ENCODE measurements at places on chromosomes 5 and 9.

DNA sequence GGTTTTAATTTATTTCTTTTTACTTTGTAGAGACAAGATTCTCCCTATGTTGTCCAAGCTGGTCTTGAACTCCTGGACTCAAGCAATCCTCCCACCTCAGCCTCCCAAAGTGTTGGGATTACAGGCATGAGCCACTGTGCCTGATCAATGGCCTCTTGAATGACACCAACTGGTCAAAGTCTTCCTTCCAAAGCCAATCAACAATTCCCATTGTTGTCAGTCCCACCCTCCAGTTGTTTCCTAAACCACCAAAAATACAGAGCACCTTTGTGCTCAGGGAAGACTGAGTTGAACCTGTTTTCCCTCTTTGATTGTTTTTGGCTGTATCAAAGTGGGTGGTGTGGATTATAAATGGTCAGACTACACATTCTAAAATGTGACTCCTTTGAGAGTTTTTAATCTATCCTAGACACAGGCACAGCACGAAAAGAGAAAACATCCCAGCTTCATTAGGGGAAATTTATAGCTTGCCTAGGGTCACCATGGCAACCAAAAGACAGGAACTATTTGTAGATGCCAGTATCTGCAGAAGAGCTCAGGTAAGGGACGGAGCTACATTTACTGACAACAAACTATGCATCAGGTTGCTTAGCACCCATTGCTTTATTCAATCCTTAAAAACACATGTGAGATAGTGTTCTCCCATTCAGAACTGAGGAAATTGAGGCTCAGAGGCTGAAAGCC, 27.6 kb upstream of the ATP6V1G1 start:
- DNase-seq, result no peak

GRCh38 chr5:175479125-175479881, 943 bp downstream of the SFXN1 start:
- no peak for DNase-seq

GRCh38 chr9:93265972-93266371, 82.0 kb downstream of the WNK2 start:
- no peak for DNase-seq

GRCh38 chr5:54093861-54094260, 216.5 kb downstream of the ARL15 start:
- DNase-seq, result no peak

DNA sequence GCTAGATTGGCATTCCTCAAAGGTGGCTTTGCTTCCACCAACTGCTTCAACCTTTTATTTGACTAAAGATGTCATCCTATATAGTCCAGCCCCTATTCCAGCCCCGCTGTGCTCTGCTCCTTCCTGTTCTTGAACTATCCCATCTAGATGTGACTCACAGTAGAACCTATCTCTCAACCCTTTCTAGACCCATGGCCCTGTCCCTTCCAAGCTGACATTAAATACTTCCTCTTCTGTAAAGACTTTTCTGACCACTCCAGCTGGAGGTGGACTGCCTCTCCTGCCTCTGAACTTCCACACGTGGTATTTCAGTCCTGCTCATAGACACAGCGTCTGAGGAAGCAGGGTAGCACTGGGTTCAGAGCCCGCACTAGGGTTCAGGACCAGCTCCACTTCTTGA, 32.4 kb downstream of the OSTF1 start:
- DNase-seq, result no peak

GRCh38 chr9:96270236-96270744, 31.7 kb downstream of the HSD17B3 start:
- DNase-seq, result no peak

GRCh38 chr5:158027806-158028775, 169.1 kb upstream of the CLINT1 start:
- DNase-seq, result no peak

DNA sequence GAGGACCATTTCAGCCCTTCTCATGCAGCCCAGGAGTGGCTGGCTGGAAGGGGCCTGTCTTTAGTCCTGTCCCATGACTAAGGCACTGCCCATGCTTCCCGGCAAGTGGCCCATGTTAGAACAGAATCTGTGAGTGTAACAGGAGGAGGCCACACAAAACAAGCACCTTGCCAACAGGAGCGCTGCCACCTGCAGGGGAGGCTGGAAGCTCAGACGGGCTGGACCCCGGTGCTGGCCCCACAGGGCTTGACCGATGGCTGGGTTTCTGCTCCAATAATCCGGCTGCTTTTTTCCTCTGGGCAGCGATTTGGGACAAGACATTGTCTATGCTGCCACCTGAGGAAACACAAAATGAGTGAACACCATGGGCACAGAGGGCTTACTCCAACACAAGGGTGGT, 28.4 kb downstream of the ANKS6 start:
- DNase-seq, result no peak

GRCh38 chr9:114504341-114505186, 709 bp downstream of the WHRN start:
- peak; percentile 25 for DNase-seq

DNA sequence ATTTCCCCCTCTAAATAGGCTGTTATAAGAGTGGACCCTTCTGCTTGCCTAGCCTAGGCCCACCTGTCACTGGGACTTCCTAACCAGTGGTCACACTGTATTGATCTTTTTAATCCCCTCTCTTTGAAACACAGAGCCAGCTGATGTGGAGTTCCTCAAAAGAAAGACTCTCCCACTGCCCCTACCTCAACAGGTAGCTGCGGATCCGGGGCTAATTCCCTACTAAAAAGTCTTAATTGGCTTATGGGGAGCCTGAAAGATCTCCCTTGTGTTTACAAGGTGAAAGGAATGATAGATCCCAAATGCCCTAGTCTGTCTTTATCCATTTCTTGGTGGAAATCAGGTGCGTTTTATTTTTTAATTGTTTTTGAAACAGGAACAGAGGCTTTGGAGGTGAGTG, 2.0 kb downstream of the NEUROG1 start:
- no peak for DNase-seq

GRCh38 chr9:113343732-113344231, 3.7 kb upstream of the WDR31 start:
- DNase-seq, result no peak

GRCh38 chr9:97592126-97592525, 41.0 kb downstream of the TSTD2 start:
- no peak for DNase-seq

GRCh38 chr9:19186232-19186631, 44.3 kb upstream of the DENND4C start:
- DNase-seq, result peak; percentile 70

GRCh38 chr5:68436686-68437520, 221.3 kb downstream of the PIK3R1 start:
- no peak for DNase-seq

DNA sequence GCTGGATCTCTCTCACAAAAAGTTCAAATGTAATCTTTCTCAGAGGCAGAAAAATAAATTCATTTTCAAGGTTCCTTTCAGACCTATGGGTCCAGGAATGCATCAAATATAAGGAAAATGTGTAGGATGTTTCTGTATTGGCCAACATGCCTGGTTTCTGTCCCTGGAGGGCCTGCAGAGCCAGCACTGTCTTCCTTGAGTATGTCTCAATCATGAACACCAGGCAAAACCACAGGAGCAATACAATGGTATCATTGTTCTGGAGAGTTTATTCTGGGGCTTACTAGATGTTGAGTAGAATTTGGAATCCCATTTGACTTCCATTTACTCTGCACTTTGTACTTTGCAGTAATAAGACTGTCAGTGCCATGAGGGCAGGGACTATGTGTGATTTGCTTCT, 23.5 kb downstream of the INSYN2B start:
- DNase-seq, result no peak

GRCh38 chr5:107365320-107366109, 305.2 kb downstream of the EFNA5 start:
- DNase-seq, result no peak

- no peak for DNase-seq
Measured at GRCh38 chr5:119400245-119400644, 44.4 kb downstream of the TNFAIP8 start.

DNA sequence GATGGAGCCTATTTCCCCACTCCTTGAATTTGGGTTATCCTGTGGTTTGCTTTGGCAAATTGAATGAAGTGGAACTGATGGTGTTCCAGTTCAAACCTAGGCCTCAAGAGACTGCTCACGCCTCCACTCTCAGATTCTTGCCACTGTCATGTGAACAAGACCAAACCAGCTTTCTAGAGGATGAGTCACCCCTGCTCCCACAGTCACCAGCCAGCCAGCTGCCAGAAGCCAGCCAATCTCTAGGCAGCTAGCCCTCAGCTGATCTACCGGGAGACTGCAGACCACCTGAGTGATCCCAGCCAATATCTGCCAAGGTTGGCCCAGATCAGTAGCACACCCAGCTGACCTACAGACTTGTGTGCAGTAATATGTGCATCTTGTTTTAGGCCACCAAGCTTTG, 300.6 kb downstream of the TMEM38B start:
- no peak for DNase-seq

- DNase-seq, result no peak
Measured at GRCh38 chr9:80030801-80031200, 459.0 kb downstream of the TLE4 start.

DNA sequence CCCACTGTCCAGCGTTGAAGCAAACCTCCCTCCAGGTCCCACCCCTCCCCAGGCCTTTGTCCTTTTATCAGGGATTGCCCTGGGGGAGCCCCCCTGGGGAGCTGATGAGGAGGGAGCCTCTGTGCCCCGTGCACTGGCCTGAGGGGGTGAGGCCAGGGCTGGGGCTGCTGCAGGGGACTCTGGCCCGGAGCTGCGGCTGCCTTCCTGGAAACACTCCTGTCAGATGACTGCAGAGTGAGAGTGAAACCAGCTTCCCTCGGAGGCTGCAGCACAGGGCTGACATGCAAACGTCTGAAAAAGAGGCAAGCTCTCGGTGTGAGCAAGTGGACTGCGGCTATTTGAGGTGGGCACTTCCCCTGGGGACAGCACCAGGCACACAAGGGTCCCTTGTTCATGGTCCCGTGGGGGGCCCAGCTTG, 4.6 kb upstream of the TRAF2 start:
- DNase-seq, result no peak

DNA sequence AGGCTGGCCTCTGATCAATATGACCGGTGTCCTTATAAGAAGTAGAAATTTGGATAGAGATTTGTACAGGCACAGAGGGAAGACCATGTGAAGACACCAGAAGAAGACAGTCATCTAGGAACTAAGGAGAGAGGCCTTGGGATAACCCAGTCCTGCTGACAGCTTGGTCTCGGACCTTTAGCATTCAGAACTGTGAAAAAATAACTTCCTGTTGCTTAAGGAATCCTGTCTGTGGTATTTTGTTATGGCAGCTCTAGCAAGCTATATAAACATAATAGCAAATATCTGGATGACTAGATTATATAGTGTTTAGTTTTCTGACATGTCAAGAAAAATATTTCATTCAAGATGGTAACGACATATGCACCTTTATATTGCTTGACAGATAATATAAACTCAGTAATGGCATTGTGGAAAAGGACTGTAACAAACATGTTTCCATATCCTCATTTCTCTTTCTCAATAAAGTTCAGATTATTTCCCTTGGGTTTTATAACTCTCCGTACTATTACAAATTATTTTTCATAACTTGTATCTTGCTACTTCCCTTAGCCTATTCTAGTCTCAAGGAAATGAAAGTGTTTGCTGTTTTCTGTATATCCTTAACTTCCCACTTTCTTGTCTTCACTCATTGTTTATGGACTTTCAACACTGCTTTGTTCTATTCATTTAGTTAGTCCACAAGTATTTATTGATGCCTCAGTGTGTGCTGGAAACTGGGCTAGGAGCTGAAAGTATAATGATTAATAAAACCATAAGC, 62.4 kb downstream of the KIAA1958 start:
- peak; percentile 40 for DNase-seq

GRCh38 chr5:54516051-54516655, 1.4 kb upstream of the SNX18 start:
- peak; percentile 48 for DNase-seq

GRCh38 chr9:74330487-74331214, 166.5 kb upstream of the RORB start:
- DNase-seq, result no peak

DNA sequence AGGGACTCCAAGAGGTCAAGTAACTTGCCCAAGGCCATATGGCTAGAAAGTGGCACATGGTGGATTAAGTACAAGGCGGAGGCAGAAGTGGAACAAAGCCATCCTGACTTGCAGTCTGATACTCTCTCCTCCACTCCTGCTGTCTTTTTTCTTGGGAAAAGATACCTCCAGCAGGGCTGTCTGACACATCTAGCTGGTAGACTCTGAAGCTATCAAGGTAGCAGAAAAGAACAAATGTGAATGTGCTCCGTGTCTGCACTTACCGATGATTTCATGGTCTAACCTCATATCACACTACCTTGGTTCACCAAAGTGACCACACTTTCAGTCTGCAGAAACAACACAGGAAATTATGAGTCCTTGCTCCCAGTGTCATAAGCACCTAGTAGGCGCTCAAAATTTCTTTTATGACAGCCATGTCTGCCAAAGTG, 284.8 kb downstream of the CRB2 start:
- no peak for DNase-seq

GRCh38 chr5:78794693-78795215, 146.2 kb upstream of the LHFPL2 start:
- DNase-seq, result no peak

DNA sequence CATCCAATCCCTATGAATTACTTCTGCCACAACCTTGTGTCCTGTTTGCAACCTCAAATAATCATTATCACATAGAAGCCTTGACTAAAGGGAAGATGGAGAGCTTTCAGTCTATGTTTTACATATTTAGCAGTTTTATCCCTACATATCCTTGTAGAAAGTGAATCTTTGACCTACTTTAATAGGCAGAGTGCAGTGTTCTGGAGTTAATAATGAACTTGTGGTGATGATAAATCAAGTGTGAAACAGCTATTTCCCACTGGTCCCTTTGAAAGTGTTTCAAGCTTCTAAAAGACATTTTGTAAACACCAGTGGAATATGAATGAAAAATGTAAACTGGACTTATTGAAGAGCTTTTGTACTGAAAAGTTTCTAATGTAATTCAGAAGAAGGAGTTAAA, 406.7 kb downstream of the GABRG2 start:
- DNase-seq, result no peak

- peak; percentile 88 for DNase-seq
Measured at GRCh38 chr5:74538206-74538661, 102.3 kb downstream of the ENC1 start.

- peak; percentile 55 for DNase-seq
Measured at GRCh38 chr9:70030156-70030555, 13.5 kb upstream of the MAMDC2 start.

DNA sequence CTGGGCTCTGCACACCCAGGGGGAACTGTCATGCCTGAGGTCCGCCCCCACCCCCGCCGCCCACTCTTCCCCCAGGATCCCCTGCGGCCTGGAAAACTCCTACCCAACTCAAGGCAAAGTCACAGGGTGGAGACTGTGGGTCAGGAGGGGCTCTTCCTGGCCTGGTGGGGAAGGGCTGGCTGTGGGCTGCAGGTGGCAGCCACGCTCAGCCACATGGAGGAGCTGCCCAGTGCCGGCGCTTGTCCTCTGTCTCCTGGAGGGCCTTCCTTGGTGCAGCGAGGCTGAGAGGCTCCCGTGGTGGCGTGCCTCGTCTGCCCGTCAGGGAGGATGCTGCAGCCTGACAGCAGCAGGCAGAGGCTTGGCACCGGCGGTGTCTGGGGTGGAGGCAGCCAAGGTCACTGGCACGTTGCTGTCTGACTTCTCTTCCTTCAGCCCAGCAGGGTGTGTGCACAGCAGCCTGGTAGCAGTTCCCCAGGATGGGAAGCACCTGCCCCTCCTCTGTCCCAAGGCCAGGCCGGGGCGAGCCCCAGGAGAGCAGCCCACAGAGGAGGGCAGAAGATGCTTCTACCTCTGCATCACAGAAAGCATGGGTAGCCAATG, 78.1 kb downstream of the ADAMTS2 start:
- DNase-seq, result no peak

GRCh38 chr9:92121265-92121664, 6.1 kb upstream of the SPTLC1 start:
- DNase-seq, result no peak
